Effector memory CD8-positive, alpha-beta T cell (primary cell): ENCODE measurements at places on chromosomes 6 and 20.
A peak's percentile ranks its signal among the peaks of the same experiment; 100 is the strongest.

- DNase-seq = no peak
These were observed 31.8 kb upstream of the HBS1L start for GRCh38 chr6:135086414-135086764.

DNA sequence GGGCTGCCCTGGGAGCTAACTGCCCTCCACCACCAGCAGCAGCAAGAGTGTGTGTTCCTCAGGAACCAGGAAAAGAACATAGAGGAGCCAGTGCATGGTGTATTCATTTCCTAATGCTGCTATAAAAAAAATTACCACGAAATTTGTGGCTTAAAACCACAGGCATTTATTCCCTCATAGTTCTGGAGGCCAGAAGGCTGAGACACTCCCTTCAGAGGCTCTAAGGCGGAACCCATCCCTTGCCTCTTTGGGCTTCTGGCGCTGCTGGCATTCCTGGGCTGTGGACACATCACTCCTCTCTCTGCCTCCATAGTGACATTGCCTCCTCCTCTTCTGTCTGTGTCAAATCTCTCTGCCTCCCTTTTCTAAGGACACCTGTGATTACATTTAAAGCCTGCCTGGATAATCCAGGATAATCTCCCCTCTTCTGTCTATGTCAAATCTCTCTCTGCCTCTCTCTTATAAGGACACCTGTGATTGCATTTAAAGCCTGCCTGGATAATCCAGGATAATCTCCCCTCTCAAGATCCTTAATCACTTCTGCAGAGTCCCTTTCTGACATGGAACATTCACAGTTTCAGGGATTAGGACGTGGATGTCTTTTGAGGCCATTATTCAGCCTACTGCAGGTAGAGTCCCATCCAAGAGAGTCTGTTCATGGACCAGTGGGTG is 54.7 kb downstream of the NDUFAF5 start:
- no peak for DNase-seq

- no peak for DNase-seq
These were observed 114.6 kb downstream of the DLL1 start for GRCh38 chr6:170176136-170176897.

DNA sequence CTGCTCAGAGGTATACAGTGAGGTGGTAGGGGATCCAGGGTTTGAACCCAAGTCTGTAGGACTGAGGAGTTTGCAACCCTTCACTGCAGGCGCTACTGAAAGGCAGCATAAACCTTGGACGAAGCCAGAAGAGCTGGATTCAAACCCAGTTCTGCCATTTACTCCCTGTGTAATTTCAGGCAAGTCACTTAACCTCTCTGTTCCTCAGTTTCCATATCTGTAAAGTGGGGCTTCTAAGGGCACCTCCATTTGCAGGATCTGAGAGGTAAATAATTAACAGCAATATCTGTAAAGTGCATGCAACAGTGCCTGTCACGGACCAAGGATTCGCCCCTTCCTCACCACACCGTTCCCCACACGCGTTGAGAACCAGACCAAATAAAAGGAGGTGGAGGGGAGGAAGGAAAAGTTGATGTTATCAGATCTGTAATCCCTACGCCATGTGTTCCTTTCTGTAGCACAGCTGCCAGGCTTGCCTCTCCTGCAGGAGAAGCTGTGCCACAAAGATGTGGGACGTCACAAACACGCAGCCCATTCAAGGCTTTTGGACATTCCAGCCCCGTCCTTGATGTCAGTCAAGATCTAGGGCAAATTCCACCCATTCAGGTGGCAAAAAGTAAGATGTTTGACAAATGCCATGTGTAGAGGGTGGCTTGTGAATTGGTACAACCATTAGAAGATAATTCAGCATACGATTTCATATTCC is 9.8 kb downstream of the RIPOR3 start:
- no peak for DNase-seq

- peak; percentile 32 for DNase-seq
These were observed 5.4 kb downstream of the SYS1 start for GRCh38 chr20:45368221-45368980.
